Vein endothelial cell (primary cell): ENCODE measurements at places on chromosomes 7 and 10. TPM values are rescaled to one million over a fixed set of nuclear protein-coding genes. Genes with fewer than 3 reads are reported as not detected.

ARHGAP22 gene
- total RNA-seq, result 47.7 and 53.2 TPM in 2 replicates

RASA4B gene
- 3.8 and 15.4 TPM in 2 replicates for total RNA-seq

ATAD1 gene
- total RNA-seq, result 25.8 and 29.9 TPM in 2 replicates

SLC26A3 gene
- total RNA-seq, result not detected in 2 replicates

GIMAP5 gene
- 63.7 and 101 TPM in 2 replicates for total RNA-seq

ACBD7 gene
- total RNA-seq, result 0.65 and 1.9 TPM in 2 replicates

PPP3CB gene
- 19.2 and 21.9 TPM in 2 replicates for total RNA-seq

CNOT4 gene
- 15.6 and 15.7 TPM in 2 replicates for total RNA-seq

ASB10 gene
- total RNA-seq, result not detected in 2 replicates

BMS1 gene
- 22.2 and 28.2 TPM in 2 replicates for total RNA-seq

DIP2C gene
- 7.8 and 8.3 TPM in 2 replicates for total RNA-seq

ADRB1 gene
- 3.0 and 12.4 TPM in 2 replicates for total RNA-seq

TMEM225B gene
- total RNA-seq, result not detected in 2 replicates

FGF8 gene
- not detected in 2 replicates for total RNA-seq

NCF1 gene
- total RNA-seq, result not detected in 2 replicates

SUN3 gene
- not detected in 2 replicates for total RNA-seq

CTTNBP2 gene
- not detected in 2 replicates for total RNA-seq

RADIL gene
- total RNA-seq, result 0.48 and 0.65 TPM in 2 replicates

NKX1-2 gene
- total RNA-seq, result not detected in 2 replicates

VAX1 gene
- total RNA-seq, result not detected in 2 replicates

COL28A1 gene
- total RNA-seq, result not detected in 2 replicates

OR2A1 gene
- total RNA-seq, result not detected in 2 replicates

UTF1 gene
- not detected in 2 replicates for total RNA-seq

SRPK2 gene
- total RNA-seq, result 59.5 and 76.4 TPM in 2 replicates

ZNF655 gene
- 7.2 and 10.9 TPM in 2 replicates for total RNA-seq

LRRC4 gene
- 2.3 and 2.9 TPM in 2 replicates for total RNA-seq

USP6NL gene
- 26.1 and 29.6 TPM in 2 replicates for total RNA-seq

SERPINE1 gene
- 2,259 and 4,238 TPM in 2 replicates for total RNA-seq

GPC2 gene
- total RNA-seq, result 5.3 and 6.5 TPM in 2 replicates

SPDYE6 gene
- total RNA-seq, result 0.33 TPM in 1 of 2 replicates, not detected in the other

ZNF22 gene
- total RNA-seq, result 40.5 and 42.1 TPM in 2 replicates

ZNF736 gene
- 6.9 and 10.4 TPM in 2 replicates for total RNA-seq

AVPI1 gene
- 2.9 and 3.9 TPM in 2 replicates for total RNA-seq

AKR1C2 gene
- total RNA-seq, result 4.1 and 8.5 TPM in 2 replicates

SFRP4 gene
- total RNA-seq, result not detected in 2 replicates

VSTM2A gene
- total RNA-seq, result not detected in 2 replicates

IRF5 gene
- total RNA-seq, result 0.65 and 0.67 TPM in 2 replicates
